Activated CD4-positive, alpha-beta T cell treated with anti-CD3 and anti-CD28 coated beads, Interleukin-2, amount 10 ng/mL, durations not matched to agents 24 days and 14 days (primary cell): ENCODE measurements at places on chromosomes 16 and 17. TPM values are rescaled to one million over a fixed set of nuclear protein-coding genes. Genes with fewer than 3 reads are reported as not detected.
A peak's percentile ranks its signal among the peaks of the same experiment; 100 is the strongest.

CIBAR2 gene
- not detected in 2 replicates for total RNA-seq

YPEL2 gene
- 6.2 and 7.0 TPM in 2 replicates for total RNA-seq

DNA sequence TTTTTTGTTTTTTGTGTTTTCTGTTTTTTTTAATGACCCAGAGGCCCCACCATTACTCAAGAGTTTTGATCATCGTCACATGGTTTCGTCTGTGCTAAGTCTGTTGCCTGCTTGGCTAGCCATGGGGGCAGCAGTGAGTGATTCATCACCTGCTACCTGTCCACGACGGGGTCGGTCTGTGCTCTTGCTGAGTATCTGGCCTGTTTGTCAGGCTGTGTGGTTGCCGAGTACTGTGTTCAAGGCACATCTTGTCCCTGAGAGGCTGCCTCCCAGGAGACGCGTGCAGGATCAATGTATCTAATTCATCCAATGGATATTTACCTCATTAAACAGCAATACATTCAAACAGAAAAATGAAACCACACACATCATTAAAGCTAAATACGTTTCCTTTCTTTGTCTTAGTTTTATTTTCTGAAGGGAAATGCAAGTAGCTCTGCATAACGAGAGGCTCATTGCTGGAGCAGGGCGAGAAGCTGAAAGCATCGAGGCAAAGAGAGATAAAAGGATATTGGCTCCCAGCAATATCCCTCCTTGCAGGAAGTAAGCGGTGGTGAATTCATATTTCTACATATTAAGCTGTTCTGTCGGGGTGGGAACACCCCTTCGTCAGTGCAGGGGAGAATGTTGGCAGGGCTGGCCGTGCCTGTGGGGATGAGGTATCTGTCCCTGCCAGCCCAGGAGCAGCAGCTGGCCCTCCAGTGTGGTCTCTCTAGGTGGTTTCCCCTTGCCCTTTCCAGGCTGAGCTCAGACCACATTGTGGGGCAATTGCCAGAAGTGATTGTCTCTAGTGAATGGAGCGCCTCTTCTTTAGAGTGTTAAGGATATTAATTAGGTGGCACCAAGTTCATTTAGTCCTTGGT is 166.2 kb upstream of the ASIC2 start:
- DNase-seq = no peak

GRCh38 chr16:66802159-66802558 is 775 bp upstream of the TERB1 start:
- no peak for DNase-seq

- no peak for DNase-seq
These were observed 9.6 kb downstream of the AFMID start for GRCh38 chr17:78196716-78197115.

ASB16 gene
- total RNA-seq = 0.09 and 0.78 TPM in 2 replicates

- DNase-seq = no peak
These were observed 5.5 kb upstream of the ERAL1 start for GRCh38 chr17:28849281-28849680.

GRCh38 chr16:67886387-67886786 is 1.7 kb downstream of the NRN1L start:
- DNase-seq = no peak

- DNase-seq = no peak
These were observed 15.7 kb downstream of the DNAI2 start for GRCh38 chr17:74289688-74290087.

FOXC2 gene
- total RNA-seq = not detected in 2 replicates

GRAP gene
- total RNA-seq = 9.2 and 9.7 TPM in 2 replicates

DNA sequence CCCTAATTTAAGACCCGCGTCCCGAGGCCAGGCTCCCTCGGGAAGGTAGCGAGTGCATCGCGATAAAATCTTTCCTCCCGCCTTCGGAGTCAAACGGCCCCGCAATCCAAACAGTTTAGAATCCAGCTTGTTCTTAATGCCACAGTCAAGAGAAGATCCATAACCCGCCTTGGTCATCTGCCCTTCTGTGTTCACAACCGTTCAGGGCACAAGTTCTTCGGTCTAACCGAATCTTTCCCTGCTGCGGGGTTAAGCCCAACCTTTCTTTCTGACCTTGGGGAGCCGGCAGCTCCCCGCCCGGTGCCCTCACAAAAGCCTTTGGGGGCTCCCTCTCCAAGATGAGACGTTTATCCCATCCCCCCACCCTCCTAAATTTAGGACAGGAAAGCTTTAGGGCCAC is 30.3 kb downstream of the CPSF4L start:
- peak; percentile 66 for DNase-seq

CHD9NB gene
- 0.14 and 0.16 TPM in 2 replicates for total RNA-seq

DNA sequence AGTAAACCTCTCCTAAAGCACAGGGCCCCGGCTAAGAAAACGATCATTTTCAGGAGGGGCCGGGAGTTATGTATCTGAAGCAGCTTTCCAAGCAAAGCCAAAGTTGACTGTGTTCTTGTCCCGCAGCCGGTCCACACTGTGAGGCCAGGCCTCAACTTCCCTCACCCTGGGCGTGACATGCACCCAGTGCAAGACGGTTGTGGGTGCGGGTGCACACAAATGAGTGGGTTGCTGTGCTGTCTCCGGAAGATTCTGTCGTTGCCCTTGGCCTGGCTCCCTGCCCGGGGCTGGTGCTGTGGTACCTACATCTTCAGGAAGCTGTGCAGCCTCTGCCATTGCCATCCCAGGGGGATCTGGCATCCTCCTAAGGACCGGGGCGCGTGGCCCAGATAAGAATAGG is 16.6 kb downstream of the MLYCD start:
- DNase-seq = no peak

GRCh38 chr17:50171371-50172071 is 5.7 kb downstream of the SGCA start:
- DNase-seq = no peak

GRCh38 chr17:17073030-17073564 is 30.8 kb downstream of the MPRIP start:
- DNase-seq = no peak

DNA sequence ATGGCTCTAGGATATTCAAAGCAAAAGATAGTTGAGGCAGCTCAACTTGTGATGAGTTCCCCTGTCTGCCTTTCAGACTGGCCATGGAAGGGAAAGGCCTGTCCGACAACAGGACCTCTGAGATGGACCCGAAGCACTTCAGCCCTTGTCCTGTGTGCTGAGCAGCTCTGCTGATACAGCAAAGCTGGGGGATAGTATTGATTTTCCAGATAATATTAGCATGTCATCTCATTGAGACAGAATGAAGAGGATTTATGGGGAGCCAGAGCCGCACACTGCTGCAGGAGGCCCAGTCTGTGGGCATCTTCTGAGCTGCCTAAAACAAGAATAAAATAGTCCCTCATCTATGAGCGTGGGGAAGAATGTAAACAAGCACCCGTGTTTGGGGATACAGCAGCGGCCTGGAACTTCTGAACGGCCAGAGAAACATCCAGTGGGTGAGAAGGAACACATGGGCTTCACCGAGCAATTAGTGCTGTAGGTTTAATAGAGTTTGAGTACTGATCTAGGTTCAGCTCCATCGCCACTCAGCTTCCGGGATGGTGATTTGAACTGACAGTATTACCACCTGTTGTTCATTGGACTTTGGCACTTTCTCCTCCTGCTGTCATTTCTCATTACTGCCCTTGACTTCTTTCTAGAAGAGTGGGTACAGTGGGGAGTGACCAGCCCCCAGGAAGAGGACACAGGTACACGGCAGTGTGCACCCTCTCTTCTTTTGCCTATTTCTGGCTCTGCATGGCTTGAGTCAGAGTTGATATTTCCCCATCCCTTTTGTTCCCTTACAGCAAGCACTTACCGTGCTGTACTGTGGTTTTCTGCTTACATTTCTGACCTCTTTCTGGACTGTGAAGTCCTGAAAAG is 96.5 kb upstream of the TBX2 start:
- no peak for DNase-seq

DNA sequence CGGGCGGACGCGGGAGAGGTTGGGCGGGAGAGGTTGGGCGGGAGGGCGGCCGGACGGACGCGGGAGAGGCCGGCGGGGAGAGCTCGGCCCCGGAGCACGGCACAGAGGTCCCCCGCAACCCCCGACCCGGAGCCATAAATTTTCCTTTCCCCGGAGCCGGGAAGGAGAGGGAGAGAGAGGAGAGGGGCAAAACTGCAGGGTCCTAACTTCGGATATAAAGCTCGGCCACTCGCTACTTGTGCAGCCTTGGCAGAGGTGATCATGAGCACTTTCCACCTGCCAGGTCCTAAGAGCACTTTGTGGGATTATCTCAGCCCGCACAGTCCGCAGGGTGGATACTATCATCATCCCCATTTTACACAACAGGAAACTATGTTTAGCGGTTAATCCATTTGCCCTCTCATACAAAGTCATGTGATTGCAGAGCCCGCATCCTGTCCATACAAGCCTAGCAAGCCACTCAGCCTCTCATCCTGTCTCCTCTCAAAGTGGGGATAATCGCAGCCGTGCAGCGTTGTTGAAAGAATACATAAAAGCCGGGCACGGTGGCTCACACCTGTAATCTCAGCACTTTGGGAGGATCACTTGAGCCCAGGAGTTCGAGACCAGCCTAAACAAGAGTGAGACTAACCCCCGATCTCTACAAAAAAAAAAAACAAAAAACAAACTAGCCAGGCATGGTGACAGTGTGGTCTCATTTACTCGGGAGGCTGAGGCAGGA is 780 bp upstream of the DCAKD start:
- peak; percentile 88 for DNase-seq

GRCh38 chr17:58569196-58569595 is 54.8 kb upstream of the MTMR4 start:
- DNase-seq = no peak

DNA sequence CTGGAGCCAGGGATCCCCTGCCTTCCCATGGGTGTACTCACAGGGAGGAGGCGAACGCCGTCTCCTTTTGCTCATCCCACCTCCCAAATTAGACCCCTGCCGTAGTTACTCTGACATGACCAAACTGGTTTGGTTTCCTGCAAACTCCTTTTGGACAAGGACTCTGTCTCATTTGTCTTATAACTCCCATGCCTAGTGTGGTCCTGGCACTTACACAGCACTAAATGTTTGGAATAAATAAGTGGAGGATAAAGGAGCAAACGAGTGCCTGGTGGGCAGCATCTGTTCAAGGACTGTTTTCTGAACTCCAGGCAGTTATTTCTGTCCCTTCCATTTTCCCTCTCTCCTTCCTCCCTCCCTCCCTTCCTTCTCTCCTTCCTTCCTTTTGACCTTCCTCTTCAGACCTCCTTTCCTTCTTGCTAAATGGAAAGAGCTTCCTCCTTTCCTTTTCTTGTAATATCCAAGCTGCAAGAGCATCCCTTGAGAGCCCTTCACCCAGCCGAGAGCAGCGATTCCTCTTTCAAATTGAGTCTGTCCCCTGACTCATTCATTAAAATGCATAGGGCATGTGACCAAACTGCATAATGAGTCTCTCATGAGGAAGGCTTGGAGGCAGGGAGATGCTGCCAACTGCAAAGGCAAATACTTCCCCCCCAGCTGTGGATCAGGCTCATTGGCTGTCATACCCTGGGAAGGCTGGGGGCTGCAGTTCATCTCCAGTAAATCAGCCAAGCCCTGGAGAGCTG is 36.8 kb downstream of the CHD9 start:
- no peak for DNase-seq

DNA sequence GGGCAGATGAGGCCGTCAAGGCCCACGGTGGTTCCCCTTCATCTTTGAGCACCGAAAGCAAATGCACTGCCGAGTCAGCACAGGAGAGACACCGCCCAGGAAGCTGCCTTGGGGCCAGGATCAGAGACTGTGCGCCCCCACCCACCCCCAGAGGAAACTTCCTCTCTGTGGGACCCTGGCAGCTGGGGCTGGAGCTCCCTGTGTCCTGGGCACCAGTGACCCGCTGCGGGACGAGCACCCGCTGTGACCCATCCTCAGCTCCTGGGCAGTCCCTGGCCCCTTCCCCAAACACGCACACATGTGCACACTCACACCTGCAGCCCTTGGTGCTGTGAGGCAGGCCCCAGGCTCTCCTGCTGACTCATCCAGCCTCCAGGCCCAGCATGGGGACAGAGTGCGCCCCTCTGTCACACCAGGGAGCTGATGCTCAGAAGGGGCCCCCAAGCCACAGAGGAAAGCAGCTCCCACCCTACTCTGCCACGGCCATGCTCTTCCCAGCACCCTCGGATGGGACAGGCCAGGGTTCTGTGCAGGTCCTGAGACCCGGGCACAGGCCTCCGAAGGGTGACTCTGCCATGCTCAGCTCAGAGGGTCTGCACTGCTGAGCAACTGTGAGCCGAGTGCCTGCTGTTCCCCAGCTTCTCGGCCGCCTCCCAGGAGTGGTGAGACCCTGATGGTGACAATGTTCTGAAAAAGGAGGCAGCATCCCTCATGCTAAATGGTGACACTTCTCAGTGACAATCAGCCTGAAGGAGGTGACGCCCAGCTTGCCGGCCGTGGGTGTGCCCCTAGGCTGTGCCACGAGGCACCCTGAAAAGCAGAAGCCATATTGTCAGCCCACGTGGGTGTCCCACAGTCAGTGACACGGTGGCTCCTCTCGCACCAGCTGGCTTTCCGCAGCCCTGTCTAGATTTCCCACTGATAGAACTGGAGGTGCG is 3.6 kb downstream of the PIEZO1 start:
- DNase-seq = peak; percentile 91

DNA sequence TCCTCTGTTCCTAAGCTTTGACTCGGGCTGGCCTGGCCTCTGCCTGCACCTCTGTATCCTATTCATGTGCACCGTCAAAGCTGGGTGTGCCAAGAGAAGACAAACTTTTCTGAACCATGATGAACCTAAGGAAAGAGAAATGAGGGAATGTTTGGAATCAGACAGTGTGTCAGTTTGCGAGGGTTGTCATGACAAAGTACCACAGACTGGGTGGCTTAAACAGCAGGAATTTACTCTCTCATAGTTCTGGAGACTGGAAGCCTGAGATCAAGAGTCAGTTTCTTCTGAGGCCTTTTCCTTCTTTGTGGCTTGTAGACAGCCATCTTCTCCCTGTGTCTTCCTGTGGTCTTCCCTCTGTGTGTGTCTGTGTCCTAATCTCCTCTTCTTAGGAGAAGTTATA is 129.0 kb downstream of the KATNIP start:
- no peak for DNase-seq

KRT36 gene
- not detected in 2 replicates for total RNA-seq

DNA sequence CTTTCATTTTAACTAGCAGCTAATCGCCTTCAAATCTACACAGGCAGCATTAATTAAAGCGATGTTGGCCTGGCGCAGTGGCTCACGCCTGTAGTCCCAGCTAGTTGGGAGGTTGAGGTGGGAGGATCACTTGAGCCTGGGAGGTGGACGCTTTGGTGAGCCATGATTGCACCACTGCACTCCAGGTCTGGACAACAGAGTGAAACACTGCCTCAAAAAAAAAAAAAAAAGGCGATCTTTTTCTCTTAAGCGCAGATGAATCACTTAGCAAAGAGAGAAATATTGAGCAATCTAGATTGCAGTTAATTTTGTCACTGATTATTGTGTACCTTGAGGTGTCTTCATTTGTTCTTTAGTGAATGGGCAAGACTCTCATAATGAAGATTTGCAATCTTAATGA is 12.4 kb downstream of the SNTB2 start:
- DNase-seq = no peak

KRT15 gene
- not detected in 2 replicates for total RNA-seq

CTF1 gene
- 0.17 and 0.33 TPM in 2 replicates for total RNA-seq
